Stimulated activated CD4-positive, alpha-beta T cell treated with anti-CD3 and anti-CD28 coated beads, TNF-alpha, amount 100 ng/mL, for 4 hours (primary cell): ENCODE measurements at places on chromosomes 12 and 14.
A peak's percentile ranks its signal among the peaks of the same experiment; 100 is the strongest.

- peak; percentile 18 for DNase-seq
Observed at GRCh38 chr14:104116756-104117340, 21.5 kb upstream of the KIF26A start.

DNA sequence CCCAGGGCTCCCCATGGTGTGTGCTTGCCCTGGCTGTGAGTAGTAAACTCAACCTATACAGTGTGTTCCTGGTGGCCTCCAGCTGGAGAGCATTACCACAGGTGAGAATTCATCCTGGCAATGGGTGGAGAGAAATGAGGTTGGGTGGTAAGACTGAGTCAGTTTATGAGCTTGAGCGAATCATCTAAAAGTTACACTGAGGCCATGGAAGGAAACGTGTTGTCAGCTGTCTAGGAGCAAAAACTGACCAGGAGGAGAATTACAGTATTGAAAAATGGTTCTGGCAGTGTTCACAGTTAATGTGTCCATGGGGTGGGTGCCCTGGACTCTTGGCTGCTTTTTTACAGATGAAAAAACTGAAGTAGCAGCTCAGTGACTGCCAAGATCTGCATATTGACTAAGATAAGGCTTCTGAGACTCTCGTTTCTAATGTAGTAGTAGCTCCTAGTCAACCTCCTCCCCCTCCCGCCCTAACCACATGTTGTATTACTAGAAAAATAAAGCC lies 202.0 kb upstream of the AMIGO2 start:
- DNase-seq: no peak

GRCh38 chr12:74770552-74770951 lies 232.9 kb downstream of the ATXN7L3B start:
- DNase-seq: no peak

- DNase-seq: no peak
Observed at GRCh38 chr12:93183940-93184671, 193.6 kb upstream of the NUDT4 start.

DNA sequence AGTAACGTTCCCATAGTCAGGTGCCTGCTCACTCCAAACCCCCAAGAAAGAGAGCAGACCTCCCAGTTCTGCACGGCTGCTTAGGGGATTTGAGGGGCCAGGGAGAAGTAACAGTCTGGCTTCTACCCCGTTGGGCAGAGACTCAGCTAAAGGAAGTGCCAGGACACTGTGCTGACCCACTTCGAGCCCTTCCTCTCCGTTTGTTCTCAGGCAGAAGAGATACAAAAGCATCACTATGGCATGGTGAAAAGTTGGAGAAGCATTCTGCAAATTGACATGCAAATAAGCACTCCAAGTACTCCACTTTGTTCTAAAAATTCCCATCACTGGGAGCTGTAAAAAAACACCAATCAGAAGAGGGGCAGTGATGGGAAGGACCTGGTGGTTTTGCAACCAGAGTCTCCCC lies 239.1 kb downstream of the EGLN3 start:
- no peak for DNase-seq

- no peak for DNase-seq
Observed at GRCh38 chr12:109744986-109745942, 31.6 kb downstream of the FAM222A start.

GRCh38 chr12:71755146-71755892 lies 656 bp downstream of the RAB21 start:
- peak; percentile 28 for DNase-seq

DNA sequence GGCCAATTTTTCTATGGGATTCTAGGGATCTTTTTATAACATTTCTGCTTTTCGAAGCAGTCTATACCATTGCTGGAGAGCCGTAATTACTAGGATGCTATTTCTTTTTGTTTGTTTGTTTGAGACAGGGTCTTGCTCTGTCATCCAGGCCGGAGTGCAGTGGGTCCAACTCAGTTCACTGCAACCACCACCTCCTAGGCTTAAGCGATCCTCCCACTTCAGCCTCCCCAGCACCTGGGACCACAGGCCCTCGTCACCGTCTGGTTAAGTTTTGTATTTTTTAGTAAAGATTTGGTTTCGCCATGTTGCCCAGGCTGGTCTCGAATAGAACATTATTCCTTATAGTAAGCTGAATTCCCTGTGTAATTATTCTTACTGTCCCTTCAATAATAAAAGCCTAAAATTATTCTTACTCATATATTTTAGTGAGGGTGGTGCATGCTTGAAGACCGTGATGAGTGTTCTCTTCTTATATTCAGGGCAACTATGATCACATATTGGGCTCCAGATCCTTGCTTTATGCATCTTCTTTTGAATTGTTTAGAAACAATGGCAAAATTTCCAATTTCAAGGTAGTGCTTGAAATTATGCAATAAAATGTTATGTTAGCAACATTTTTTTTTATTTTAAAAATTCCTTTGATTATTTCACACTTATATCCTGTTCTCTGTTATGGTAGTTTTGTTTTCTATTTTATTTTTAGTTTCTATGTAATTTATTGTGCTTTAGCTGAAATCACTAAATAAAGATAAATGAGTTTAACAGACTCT lies 66.2 kb downstream of the CRADD start:
- no peak for DNase-seq

- DNase-seq: no peak
Observed at GRCh38 chr14:60723907-60724618, at the start of gene SIX4. Gene SIX4 (minus strand): TSS chr14:60724351. CDS start chr14:60724074, 277 bp downstream.

DNA sequence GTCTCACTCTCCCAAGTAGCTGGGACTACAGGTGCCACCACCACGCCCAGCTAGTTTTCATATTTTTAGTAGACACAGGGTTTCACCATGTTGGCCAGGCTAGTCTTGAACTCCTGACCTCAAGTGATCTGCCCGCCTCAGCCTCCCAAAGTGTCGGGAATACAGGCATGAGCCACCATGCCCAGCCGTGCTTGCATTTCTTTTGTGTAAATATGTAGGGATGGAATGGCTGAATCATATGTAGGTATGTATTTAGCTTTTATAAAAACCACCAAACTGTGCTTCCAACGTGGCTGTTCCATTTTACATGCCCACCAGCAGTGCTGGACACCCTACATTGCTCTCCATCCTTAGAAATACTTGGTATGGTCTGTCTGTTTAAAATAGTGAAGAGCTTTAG lies 32.8 kb upstream of the CLMN start:
- DNase-seq: no peak

DNA sequence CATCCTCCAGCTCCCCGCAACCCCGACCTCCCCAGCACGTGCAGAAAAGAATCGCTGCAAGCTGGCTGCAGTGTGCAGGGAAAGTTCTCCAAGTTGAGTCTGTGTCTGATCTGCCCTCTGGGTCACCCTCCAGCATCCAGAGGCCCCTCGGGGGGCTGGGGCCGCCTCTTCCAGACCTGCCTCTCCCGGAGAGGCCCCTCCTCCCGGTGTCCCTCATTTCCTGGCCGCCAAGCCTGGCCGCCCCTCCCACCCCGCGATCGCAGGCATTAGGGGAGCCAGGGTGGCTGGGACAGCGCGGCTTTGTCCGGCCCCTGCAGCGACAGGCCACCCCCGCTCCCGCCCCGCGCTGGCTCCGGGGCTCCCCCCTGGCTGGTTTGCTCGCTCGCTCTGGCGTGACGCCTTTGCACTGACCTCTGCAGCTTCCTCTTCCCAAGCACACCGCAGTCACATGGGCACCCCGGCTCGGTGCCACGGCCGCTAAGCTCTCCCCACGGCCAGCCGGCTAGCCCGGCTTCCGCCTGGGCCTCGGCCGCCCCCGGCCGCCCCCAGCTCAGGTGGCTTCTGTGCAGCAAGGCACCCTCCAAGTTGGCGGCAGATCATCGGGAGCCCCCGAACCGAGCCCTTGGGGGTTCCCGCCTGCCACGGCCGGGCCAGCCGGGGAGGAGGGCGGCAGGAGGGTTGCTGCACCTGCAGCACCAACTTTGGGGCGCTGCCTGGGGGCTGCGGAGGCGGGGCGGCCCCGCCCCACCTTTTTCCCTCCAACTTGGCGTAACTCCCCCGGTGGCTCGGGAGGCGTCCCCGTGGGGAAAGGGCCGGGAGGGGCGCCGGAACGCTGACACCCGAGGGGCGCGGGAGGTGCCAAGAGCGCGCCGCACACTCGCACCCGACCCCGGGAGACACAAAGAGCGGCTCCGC lies 43.7 kb downstream of the KDM2B start:
- peak; percentile 15 for DNase-seq
